ENCODE measurements at places on chromosomes 12 and 14.

DNA sequence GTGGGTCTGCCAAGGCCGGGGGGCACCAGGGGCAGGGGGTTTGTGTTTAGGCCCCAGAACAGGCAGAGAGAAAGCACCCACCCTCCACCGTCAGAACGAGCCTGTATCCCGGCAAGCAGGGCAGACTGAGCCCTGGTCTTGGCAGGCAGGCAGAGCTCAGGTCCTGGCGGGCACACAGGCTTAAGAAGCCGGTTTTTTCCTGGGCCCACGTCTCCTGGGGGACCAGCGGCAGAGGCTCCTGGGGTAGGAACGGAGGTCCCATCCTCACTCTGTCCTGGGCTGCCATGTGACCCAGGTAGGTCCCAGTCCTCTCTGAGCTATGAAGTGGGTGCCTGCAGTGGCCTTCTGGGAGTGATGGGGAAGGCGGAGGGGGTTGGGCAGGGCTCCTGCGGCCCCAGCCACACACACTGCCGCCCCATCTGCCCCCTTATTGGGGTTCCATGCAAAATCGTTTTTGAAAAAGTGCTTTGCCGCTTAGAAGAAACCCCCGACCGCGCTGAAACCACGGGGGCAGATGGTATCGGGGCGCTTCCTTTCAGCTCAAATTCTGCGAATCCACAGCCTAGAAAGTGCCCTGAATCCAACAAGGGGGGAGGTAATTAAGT lies 24.2 kb downstream of the SH2B3 start:
- DNase-seq, result no peak

GRCh38 chr12:79424109-79424721 lies 266.5 kb downstream of the PAWR start:
- no peak for DNase-seq

DNA sequence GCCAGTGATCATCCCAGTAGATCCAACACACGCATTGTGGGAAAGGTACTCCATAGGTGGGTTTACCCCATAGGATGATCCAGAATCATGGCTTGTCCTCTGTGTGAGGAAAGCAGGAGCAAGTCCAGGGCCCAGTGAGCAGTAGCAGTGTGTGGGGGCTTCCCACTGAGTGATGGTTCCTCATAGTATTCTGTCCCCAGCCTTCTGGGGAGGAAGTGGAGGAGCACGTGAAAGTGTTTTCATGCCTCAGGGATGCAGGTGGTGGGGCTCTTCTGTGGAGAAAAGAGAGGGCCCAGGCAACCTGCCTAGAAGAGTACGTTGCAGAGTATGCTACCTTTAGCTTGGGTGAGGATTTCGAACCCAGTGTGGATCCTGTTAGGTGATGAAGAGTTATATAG lies 56.5 kb downstream of the SUSD6 start:
- no peak for DNase-seq

DNA sequence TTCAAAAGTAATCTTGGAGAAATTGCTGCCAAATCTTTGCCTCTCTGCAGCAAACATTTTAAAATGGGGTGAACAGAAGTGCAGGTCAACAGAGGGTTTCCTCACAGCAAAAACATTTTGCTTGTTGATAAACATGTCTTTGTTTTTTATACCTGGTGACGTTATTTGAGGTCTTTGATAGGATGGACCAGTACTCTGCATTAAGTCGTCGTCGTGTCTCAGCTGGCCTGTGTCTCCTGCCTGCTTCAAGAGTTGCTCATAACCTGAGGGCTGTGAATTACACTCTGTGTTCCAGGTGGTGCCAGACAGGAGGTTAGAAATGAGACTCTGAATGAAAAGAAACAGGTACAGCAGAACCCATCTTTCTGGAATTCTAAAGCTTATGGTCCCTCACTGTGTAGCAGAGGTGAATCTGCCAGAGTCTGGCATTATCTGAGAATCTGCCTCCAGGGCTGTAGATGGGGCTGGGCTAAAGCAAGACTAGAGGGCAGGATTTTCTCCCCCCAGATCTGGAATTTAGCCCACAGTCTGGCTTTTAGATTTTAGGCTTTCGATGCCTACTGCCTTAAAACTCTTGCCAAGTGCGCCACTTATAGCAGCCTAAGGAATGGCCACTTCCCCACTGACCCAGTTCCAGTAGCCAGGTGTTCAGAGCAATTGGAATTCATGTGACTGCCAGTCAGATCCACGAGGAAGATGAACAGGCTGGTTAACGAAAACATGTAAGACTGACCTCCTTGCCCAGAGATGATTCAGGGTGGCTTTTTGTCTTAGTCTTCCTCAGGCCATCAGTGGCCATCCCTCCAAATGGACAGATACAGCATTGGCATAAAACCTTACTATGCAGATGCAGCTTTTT lies 161.2 kb downstream of the PRKCH start:
- DNase-seq, result no peak

- no peak for DNase-seq
Observed at GRCh38 chr14:34502545-34503225, 36.8 kb downstream of the EAPP start.

GRCh38 chr12:2229661-2230539 lies 177.1 kb downstream of the CACNA1C start:
- DNase-seq, result no peak

DNA sequence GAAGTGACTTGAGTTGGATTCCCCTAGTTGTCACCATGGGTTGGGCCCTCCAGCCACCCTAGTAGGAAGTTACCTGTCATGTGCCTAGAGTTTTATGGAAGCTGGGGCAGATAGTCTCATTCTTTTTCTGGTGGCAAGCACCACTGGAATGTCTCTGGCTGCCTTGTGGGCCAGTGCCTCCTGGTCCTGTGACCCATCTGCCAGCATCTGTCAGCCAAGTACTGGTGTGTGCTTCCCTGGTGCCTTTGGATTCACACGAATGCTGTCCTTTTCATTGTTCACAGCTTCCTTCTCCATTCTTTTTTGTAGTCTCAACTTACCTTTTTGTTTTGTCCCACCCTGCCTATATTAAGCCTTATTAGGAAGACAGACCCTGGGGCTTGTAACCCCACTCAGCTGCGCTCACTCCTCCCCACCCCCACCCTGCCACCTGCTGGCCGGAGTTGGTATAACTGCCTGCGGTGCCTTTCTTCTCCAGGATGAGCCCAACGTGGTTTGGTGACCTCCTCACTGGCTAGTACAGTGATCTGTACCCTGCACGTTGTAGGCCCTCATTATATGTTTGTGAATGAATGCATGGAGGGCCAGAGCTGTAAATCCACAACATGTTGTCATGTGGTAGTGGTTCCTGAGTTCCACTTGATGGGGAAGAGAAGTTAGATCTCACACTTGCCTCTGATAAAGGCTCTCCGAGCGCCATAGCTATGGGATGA lies 125.7 kb downstream of the TSPAN9 start:
- DNase-seq, result peak; percentile 57

GRCh38 chr12:48183091-48183875 lies at the start of gene CCDC184:
TSS of gene CCDC184 (plus strand) at chr12:48183644. CDS start at chr12:48184123, 479 bp downstream.
- DNase-seq, result no peak

DNA sequence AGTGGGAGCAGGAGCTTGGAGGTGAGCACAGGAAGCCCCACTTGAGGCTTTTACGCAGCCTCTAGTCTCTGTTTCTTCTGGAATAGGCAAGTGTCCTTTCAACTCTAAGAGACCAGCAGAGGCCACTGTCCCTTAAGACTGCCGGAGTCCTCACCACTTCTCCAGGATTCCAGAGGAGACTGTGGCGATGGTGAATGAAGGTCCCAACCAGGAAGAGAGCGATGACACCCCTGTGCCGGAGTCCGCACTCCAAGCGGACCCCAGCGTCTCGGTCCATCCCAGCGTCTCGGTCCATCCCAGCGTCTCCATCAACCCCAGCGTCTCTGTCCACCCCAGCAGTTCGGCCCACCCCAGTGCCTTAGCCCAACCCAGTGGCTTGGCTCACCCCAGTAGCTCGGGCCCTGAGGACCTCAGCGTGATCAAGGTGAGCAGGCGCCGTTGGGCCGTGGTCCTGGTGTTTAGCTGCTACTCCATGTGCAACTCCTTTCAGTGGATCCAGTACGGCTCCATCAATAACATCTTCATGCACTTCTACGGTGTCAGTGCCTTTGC lies 442 bp downstream of the FLVCR2 start:
- peak; percentile 29 for DNase-seq

DNA sequence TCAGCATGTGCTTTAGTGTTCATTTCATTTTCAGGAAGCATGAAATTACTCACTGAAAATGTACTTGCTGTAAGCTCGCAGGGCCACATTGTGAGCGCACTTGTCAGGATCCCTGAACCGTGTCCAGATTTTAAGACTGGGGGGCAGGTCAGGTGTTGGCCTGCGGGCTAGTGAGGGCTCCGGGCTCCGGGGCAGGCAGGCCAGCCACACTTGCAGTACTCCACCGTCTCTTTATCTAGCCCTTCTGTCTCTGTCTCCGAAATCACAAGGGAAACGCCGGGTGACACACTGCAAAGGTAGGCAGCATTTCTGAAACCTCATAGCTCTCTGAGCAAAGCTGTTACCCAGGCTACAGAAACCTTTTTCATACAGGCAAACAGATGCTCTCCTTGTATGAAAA lies 98.7 kb downstream of the EML1 start:
- no peak for DNase-seq
